GM12878 (cell line): ENCODE measurements at places on chromosomes 12 and 14. TPM values are rescaled to one million over a fixed set of nuclear protein-coding genes. Genes with fewer than 3 reads are reported as not detected.
A peak's percentile ranks its signal among the peaks of the same experiment; 100 is the strongest.

DNA sequence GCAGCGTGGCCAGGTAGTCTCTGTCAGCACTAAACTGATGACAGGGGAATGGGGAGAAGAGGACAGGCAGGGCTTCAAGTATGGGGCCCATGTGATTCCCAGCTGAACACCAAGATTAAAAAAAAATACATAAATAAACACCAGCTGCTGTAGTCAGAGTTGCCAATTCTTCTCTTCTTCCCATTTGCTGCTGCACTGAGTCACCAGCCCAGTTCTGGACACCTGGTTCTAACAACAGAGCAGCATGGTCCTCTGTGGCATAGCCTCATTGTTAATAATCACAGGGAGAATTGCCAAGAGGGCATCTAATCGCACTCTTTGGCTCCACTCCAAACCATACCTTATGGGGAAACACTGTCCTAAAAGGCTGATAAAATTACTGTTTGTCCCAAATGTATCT, 15.1 kb downstream of the PPM1H start:
- H3K27ac ChIP-seq, result no peak overlapping the region
- no peak for DNase-seq
- no peaks in the 10 kb centered on the region for H3K27me3 ChIP-seq
- no peak overlapping the region for H3K4me3 ChIP-seq
- H3K4me1 ChIP-seq, result no peaks in the 10 kb centered on the region

GRCh38 chr14:79596551-79596950, 614.8 kb downstream of the DIO2 start:
- DNase-seq, result no peak
- H3K4me3 ChIP-seq, result no peak overlapping the region
- H3K27ac ChIP-seq, result no peak overlapping the region

GRCh38 chr14:73913256-73913655, 26.6 kb downstream of the ZNF410 start:
- no peak overlapping the region for H3K4me3 ChIP-seq
- H3K36me3 ChIP-seq, result peaks cover 6% of the 10 kb centered on the region
- no peaks in the 10 kb centered on the region for H3K4me1 ChIP-seq
- no peak for DNase-seq

GRCh38 chr12:50639721-50640120, 124.2 kb upstream of the ATF1 start:
- H3K4me1 ChIP-seq, result peaks cover 4% of the 10 kb centered on the region; the same call in 1 of the 2 replicates
- H3K27me3 ChIP-seq, result no peaks in the 10 kb centered on the region
- H3K4me3 ChIP-seq, result no peak overlapping the region
- H3K27ac ChIP-seq, result no peak overlapping the region

GRCh38 chr12:71392521-71393145, 47.0 kb upstream of the LGR5 start:
- no peaks in the 10 kb centered on the region for H3K27me3 ChIP-seq
- DNase-seq, result peak; percentile 12
- no peaks in the 10 kb centered on the region for H3K4me1 ChIP-seq
- no peak overlapping the region for H3K27ac ChIP-seq

- no peak for DNase-seq
- H3K4me1 ChIP-seq, result no peaks in the 10 kb centered on the region
- H3K4me3 ChIP-seq, result no peak overlapping the region
- no peak overlapping the region for H3K27ac ChIP-seq
These were observed 138.5 kb downstream of the MGAT4C start for GRCh38 chr12:86117711-86118110.

GRCh38 chr14:101933209-101933608, 31.2 kb upstream of the DYNC1H1 start:
- H3K4me3 ChIP-seq, result no peak overlapping the region
- H3K27ac ChIP-seq, result no peak overlapping the region
- DNase-seq, result no peak
- no peaks in the 10 kb centered on the region for H3K36me3 ChIP-seq
- H3K4me1 ChIP-seq, result no peaks in the 10 kb centered on the region
- H3K27me3 ChIP-seq, result no peaks in the 10 kb centered on the region

GRCh38 chr12:114069507-114069906, 103.4 kb upstream of the RBM19 start:
- DNase-seq, result no peak
- no peaks in the 10 kb centered on the region for H3K27me3 ChIP-seq
- no peak overlapping the region for H3K27ac ChIP-seq
- no peaks in the 10 kb centered on the region for H3K4me1 ChIP-seq

GRCh38 chr12:45415393-45415817, 199.5 kb downstream of the ANO6 start:
- H3K4me3 ChIP-seq, result no peak overlapping the region
- no peaks in the 10 kb centered on the region for H3K4me1 ChIP-seq
- peaks cover 5% of the 10 kb centered on the region for H3K36me3 ChIP-seq
- DNase-seq, result peak; percentile 17

DNA sequence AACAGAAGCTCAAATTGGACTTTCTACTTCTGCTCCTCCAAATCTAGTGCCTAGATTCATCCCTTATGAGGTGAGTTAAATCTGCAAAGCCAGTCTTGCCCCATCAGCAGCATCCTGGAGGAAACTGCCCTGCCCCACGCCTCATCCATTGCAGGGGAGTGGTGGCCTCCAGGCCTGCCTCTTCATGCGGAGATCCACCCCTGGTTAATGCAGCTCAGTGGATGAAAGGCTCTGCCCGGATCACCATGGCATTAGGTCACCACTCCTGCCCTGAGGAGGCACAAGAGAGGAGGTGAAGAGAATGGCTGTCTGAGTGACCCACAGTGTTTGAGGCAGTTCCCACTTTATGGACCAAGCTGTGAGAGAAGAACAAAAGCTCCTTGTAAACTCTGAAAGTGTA, 218.1 kb downstream of the C12orf75 start:
- DNase-seq, result no peak
- H3K27me3 ChIP-seq, result no peaks in the 10 kb centered on the region
- H3K27ac ChIP-seq, result no peak overlapping the region
- no peak overlapping the region for H3K4me3 ChIP-seq

DNA sequence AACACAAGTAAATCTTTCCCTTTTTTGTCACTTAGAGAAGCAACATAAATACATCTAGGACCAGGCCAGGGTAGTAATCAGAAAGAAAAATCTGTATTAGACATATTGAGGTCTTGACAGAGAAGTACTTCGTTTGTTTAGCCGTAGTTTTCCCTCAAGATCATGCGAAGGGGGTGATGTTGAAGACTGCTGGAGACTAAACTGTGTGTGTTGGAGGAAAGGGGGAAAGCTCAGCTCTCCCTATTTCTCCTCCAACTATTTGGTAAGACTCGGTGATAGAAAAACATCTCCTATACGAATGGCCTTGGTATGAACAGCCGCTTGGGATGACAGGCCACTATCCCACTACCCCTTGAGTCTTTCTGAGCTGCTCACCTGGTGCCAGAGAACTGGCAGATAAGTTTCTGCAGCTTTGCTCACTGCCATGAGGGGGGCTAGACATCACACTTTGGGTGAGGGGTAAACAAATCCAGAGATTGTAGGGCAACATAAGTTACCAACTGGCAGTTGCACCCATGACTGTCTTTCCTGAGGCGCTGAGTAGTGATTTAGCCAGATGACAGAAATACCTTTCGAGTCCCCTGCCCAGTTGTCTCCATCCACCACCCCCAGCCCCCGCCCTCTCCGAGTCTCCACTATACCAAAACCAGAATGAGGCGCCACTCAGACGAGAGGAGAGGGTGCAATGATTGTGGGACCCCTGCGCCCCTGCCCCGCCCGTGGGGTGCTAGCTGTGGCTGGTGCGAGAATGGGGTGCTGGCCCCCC, 685 bp downstream of the VAMP1 start:
- H3K4me1 ChIP-seq, result peaks cover 18% of the 10 kb centered on the region
- H3K27ac ChIP-seq, result peak overlapping the region; percentile 63
- no peaks in the 10 kb centered on the region for H3K27me3 ChIP-seq
- H3K36me3 ChIP-seq, result peaks cover 11% of the 10 kb centered on the region; the same call in 1 of the 2 replicates
- DNase-seq, result no peak

Gene INHBC
- total RNA-seq, result 0.13 and 0.16 TPM in 2 replicates

Gene CSRP2
- total RNA-seq, result 1.0 and 1.6 TPM in 2 replicates

Gene CELA1
- not detected in 2 replicates for total RNA-seq

Gene NPFF
- not detected in 2 replicates for total RNA-seq

Gene JPH4
- 10.3 and 10.6 TPM in 2 replicates for total RNA-seq

Gene ADAM21
- 0.15 TPM in 1 of 2 replicates, not detected in the other for total RNA-seq

Gene STAC3
- total RNA-seq, result 5.5 and 5.7 TPM in 2 replicates
